ENCODE measurements at places on chromosomes 6 and 20.
A peak's percentile ranks its signal among the peaks of the same experiment; 100 is the strongest.

DNA sequence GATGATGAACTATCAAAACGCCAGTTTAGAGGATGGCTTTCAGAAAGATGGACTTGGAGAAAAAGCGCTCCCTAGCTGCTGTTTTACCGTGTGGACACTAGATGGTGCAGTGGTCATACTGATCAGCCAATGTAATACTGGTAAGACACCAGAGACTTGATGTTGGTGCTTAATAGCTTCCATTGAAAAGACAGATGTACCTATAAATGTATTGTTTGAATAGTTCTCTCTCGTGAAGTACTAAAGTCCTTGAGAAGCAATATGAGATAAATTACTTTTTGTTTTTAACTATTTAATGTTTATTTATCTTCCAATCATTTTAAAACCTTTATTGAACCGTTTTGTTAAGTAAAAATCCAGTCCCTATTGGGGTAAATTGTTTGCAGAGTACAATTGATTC, 63.9 kb upstream of the FUCA2 start:
- DNase-seq = no peak

- DNase-seq = no peak
These were observed 38.7 kb downstream of the DUSP22 start for GRCh38 chr6:330948-331347.

- DNase-seq = no peak
These were observed 65.0 kb upstream of the XRN2 start for GRCh38 chr20:21237956-21238799.

GRCh38 chr6:143589162-143589561, 77.6 kb upstream of the FUCA2 start:
- no peak for DNase-seq

GRCh38 chr6:38105066-38105465, 285.5 kb downstream of the ZFAND3 start:
- no peak for DNase-seq

- no peak for DNase-seq
These were observed 6.4 kb upstream of the CHRNA4 start for GRCh38 chr20:63367446-63368055.

GRCh38 chr6:110214338-110214737, 34.1 kb downstream of the CDC40 start:
- DNase-seq = no peak

GRCh38 chr6:113209315-113209714, 647.8 kb upstream of the MARCKS start:
- DNase-seq = no peak

GRCh38 chr20:34388000-34388399, 24.9 kb downstream of the ITCH start:
- no peak for DNase-seq

- DNase-seq = no peak
These were observed 39.2 kb upstream of the LTV1 start for GRCh38 chr6:143803769-143804568.

GRCh38 chr6:2624177-2624576, 126.5 kb downstream of the MYLK4 start:
- DNase-seq = no peak

- no peak for DNase-seq
These were observed 46.3 kb downstream of the RCAN2 start for GRCh38 chr6:46444772-46445454.

- no peak for DNase-seq
These were observed 121.2 kb downstream of the BCKDHB start for GRCh38 chr6:80227545-80228105.

- DNase-seq = no peak
These were observed 11.0 kb downstream of the ARMC12 start for GRCh38 chr6:35747877-35748276.

GRCh38 chr20:31837896-31838397, 7.5 kb downstream of the FOXS1 start:
- DNase-seq = no peak

DNA sequence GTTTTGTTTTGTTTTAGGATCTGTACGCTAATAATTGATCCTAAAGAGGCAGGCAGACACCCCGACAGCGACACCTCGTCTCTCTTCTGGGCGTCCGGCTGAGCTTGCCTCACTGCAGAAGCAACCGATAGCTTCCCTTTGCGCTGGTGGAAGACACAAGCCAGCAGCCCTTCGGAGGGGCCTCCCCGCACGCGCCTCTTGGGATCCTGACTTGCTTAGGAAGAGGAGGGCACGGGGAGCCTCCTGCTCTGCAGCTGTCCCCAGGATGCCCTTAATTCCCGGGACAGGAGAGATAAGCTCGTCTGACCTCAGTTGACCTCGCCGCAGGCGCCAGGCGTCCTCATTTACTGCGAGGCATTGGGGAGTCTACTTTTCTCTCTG, 94.0 kb downstream of the CD83 start:
- peak; percentile 4 for DNase-seq

- no peak for DNase-seq
These were observed 106.0 kb upstream of the CST7 start for GRCh38 chr20:24842918-24843715.

DNA sequence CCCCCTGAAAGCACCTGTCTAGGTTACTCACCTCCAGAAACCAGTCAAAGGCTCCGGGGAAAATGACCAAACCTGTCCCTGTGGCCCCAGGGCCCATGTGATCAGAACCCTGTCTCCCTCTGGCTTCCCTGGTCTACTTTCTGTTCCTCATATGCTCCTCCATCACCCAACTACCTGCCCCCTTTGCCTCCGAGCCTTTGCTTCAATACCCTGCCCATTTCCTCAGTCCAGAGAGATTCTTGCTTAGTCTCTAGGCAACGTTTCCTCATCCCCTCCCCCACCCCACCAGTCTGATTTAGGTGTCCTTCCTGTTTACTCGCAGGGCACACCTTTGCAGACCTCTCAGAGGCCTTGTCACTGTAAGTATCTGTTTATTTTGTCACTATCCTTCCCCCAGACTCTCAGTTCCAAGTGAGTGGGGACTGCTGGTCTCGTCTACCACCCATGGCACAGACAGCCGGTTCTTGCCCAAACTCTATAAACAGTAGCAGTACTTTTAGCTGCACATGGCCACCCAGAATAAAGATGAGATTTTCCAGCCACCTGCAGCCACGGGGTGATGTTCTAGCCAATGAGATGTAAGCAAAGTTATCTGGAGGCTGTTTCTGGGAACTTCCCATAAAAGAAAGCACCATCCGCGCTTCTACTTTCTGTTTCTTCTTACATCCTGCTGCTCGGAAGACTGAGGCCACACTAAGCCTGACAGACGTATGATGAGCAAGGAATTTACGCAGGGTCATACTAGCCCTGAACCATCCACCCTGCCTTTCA, 13.3 kb downstream of the ELOVL5 start:
- peak; percentile 32 for DNase-seq

GRCh38 chr20:48191200-48191599, 405.9 kb upstream of the SULF2 start:
- DNase-seq = no peak

DNA sequence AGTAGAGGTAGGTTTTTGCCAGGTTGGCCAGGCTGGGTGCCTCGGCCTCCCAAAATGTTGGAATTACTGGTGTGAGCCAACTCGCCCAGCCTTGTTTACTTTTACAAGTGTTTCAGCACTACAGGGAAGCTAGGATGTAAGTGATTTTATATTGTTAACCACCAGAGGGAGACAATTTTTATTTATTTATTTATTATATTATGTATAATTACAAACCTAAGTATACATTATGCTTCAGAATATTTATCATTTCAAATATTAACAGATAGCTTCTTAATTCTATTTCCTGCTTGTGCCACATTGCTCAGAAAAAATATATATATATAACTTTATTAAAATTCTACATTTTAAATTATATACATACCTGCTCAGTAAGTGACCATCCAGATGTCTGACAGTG, 9.8 kb downstream of the MMUT start:
- DNase-seq = no peak

GRCh38 chr6:3509336-3509735, 52.5 kb upstream of the SLC22A23 start:
- no peak for DNase-seq

DNA sequence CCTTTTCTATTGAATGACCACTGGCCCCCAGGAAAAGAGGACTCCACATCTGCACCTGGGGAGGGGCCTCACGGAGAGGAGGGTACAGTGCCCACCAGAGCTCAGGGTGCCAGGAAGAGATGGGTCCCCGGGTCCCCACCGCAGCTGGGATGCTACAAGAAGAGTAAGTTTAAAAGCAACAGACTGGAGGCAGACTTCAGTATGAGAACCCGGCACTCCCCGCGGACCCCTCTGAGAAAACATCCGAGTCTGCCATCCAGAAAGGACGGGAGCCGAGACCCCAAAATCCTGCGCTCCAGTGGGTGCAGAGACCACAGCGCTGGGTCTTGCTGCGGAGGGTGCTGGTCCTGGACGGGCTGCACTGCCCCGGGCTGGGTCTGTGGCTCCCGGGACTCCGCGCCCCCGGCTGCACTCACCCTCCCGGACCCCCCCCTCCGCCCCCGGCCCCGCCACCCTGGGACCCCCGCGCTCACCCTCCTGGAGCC, 350 bp downstream of the HELZ2 start:
- no peak for DNase-seq

- peak; percentile 80 for DNase-seq
These were observed 20.4 kb downstream of the HLA-G start for GRCh38 chr6:29847871-29848630.

GRCh38 chr6:6856538-6857523, 250.9 kb upstream of the RREB1 start:
- DNase-seq = no peak

DNA sequence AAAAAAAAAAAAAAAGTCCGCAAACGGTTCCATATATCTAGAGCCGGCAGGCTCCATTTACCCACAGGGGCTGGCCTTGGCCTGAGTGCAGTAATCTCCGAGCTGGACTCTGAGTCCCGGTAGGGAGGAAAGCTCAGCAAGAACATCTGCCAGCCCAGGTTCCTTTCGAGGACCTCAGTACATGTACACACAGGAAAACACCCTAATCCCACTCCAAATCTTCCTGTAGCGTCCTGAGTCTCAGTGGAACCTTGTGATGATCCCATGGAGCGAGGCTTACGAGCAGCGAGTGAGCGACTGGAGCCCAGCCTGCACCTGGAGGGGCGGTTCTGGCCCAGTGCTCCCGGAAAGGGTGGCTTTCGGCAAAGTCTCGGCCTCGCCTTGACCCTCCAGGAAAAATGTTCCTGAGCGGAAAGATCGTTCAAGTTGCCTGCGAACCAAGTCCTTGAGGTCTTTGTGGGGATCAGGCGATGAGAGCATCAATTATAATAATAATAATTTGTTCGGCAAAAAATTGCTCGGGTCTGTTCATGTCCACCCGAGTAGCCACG, 32.1 kb downstream of the PRSS16 start:
- DNase-seq = no peak

DNA sequence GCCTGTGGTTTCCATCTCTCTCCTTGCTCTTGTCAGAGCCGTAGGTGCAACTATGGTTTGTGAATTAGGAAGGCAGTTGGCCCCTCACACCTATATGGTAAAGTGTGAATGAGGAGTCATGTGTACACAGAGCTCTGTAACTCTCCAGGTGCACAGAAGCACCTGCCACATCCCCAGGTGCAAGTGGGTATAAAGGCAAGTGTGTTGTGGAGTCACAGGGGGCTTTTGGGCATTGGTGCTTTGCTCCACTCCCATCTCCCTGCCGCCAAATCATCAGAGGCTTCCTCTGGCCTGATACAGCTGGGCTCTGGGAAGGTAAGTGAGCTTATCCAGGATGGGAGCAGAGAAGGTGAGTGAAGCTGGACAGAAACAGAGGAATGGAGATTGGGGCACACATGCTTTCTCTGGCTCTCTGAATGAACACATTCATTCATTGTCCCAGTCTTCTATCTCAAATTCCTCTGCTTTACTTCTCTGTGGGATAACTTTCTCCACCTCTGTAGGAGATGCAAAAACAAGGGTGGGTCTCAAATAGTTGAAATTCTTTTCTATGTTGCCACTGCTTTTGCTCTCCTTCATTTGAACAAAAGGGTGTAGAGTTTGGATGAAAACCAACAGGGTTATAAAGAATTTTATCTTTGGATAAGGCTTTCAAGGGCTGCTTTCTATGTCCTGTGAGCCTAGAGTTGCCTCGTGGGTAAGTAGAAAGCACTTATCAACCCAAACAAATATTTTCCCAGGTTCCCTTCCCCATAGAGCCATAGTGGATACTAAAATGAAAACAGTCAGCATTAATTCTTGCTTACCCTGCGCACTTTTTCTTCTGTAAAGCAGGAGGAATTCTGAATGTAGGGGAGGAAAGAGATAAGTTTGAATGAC, 45.0 kb upstream of the RIPOR2 start:
- DNase-seq = no peak

- peak; percentile 47 for DNase-seq
These were observed 940 bp upstream of the ADRM1 start for GRCh38 chr20:62301773-62302340.
